Fibroblast of the aortic adventitia (primary cell): ENCODE measurements at places on chromosomes 16 and 17. TPM values are rescaled to one million over a fixed set of nuclear protein-coding genes. Genes with fewer than 3 reads are reported as not detected.

Gene NPIPA5
- total RNA-seq, result 0.54 TPM in 1 of 2 replicates, not detected in the other

Gene BEAN1
- 0.09 TPM in 1 of 2 replicates, not detected in the other for total RNA-seq

Gene CACNA1H
- 2.7 TPM in 1 of 2 replicates, not detected in the other for total RNA-seq

DNA sequence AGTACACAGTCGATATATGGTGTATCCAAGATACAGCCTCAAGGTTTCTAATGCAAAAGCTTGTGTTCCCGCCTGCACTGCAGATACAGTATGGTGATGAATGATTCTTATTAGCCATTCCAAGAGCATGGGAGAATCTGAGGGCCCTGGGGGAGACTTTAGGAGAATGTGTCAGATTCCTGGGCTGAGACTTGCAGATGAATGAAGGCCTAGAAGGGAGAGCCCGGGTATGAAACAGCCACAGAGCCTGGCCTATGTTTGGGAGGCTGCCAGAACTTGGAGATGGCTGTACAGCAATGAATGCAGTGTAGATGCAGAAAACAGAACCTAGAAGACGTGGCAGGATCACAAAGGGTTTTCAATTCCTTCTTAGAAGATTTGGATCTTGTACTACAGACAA is 510.7 kb downstream of the HAPSTR1 start:
- no peak for DNase-seq

GRCh38 chr16:75971334-75971733 is 245.0 kb upstream of the CPHXL start:
- no peak for DNase-seq

DNA sequence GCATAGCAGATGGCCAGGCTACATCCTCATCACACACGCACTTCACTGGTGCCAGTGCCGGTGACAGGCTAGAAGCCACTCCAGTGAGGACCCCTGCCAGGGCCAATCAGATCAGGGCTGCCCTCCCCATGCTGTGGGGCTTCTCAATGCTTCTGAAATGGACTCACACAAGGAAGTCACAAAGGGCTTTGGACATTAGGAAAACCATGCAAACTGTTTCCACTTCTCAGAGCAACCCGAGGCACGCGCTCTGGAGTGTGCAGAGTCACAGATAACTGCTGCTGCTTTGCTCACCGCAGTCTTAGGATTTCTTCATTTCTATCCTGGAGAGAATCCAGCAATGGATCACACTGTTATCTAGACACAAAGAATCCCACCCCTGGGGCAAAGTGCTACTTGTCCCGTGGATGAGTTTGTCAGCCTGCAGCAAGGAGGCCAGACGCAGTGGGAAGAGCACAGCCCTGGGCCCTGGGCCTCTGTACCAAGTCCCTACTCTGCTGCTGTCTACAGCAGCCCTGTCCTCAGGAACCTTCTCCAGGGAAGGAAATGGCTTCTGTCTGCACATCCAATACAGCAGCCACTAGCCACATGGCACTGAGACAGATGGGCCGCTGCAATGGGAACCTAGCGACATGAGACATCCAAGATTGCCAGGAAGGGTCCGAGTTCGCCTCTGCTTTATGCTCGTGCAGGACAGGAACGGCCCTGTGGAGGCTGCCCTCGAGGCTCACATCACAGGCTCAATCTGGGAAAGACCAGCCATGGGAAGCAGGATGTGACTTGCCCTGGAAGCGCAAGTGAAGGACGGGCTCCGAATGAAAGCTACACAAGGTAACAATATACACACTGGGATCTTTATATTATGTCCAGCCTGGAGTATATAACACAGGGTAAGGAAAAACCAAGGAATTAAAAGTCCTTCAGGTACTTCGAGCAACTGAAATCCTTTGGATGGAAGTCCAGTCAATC is 169.3 kb downstream of the ZFHX3 start:
- DNase-seq, result peak; percentile 60

DNA sequence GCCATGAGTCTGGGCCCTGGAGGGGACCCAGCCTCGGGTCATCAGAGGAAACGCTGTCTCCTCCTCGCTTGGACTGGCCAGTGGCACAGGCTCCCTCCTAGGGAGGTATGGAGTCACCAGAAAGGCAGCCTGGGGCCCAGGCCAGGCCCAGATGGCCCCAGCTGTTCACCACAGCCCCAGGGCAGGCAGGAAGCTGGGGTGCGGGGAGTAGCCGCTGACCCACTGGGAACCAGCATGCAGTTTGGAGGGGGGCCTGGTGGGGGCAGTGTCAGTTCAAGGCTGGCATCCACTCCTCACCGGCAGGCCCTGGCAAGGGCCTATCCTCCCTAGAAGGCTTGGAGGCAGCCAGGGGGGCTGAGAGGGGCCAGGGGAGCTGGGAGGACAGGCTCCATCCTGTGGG is 48.8 kb downstream of the SDK2 start:
- no peak for DNase-seq

DNA sequence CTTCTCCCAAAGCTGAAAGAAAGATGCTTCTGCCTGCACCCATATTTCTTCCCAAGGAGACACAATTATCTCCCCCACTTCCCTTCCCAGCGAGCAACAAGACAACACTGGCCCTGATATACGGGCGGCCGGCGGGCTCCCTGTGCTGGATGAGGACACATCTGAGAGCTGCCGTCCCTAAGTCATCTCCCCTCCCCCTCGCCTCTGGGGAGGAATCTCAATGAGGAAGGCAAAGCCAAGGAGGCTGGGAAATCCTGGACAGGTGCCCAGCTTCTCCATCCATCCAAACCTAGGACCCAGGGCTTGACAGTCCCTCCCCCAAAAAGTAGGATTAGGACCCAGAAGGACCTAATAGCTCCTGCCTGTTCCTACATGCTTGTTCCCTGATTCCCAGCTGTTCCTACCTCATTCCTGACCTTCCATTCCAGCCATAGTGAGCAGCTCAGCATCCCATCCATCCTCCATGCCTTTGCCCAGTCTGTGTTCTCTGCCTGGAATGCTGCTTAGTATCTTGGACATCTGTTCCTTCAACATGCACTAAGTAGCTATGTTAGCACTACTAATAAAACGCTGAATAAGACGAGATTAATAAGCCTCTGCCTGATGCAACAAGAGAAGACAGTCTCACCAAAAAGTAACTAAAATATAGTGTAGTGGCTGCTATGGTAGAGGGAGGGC is 167.9 kb downstream of the CCT6B start:
- no peak for DNase-seq

Gene SPHK1
- total RNA-seq, result 31.7 and 84.0 TPM in 2 replicates

Gene VASN
- total RNA-seq, result 130 and 136 TPM in 2 replicates

GRCh38 chr17:44854192-44854591 is 6.5 kb downstream of the HIGD1B start:
- DNase-seq, result no peak

- DNase-seq, result no peak
Observed at GRCh38 chr16:58940609-58941008, 206.5 kb upstream of the GOT2 start.

Gene ACSM2A
- not detected in 2 replicates for total RNA-seq

- peak; percentile 38 for DNase-seq
Observed at GRCh38 chr17:30819971-30820705, 4.4 kb downstream of the CRLF3 start.

Gene CDRT15L2
- not detected in 2 replicates for total RNA-seq

GRCh38 chr17:17435323-17435722 is 41.5 kb upstream of the MED9 start:
- DNase-seq, result peak; percentile 77

DNA sequence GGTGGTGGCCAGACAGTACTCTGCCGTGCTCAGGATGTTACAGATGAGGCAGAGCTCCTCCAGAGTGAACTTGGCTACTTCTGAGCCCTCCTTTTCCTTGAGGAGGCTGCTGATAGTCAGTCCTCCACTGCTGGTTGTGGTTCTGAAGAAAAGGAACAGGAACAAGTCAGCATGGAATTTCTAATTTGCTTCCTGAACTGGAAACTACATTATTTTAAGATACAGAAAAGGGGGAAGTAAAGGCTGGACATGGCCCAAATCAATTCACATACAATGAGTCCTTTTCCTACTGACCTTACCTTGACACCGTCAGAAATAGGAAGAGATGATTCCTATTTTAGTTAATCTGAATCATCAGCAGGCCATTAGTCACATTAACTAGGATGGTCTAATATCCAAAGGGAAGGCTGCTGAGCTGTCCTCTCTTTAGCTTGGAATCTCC is 154.2 kb downstream of the VPS53 start:
- peak; percentile 16 for DNase-seq

DNA sequence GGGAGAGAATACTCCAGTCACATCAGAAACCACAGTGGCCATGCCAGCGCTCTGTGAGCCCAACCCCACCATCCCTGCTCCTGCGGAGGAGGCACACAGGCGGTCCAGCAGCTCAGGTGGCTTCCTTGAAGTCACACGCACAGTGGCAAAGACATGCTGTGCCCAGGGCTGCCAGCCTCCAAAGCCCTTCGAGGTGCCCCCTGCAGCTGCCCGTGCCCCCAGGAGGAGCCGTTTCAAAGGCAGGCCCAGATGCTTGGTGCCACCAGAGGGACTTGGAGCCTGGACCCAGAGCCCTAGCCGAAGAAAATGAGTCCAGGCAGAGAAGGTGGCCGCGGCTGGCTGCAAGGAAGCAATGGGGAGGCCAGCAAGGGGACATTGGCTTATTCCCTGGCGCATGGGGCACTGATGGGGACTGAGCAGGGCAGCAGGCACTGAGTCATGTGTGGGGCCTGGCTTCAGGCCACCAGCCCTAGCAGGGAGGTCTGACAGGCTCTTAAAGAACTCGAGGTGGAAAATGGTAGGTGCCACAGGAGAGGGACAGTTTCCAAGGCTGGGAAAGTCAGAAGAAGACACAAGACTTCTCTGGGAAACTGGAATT is 17.2 kb upstream of the CACNG1 start:
- DNase-seq, result peak; percentile 2

Gene PSMD3
- total RNA-seq, result 41.9 and 73.5 TPM in 2 replicates

Gene ACOX1
- total RNA-seq, result 47.0 and 61.5 TPM in 2 replicates

GRCh38 chr16:29996766-29997250 is 767 bp downstream of the INO80E start:
- DNase-seq, result no peak

Gene MYH8
- not detected in 2 replicates for total RNA-seq

GRCh38 chr17:44122816-44123355 is 555 bp downstream of the HDAC5 start:
- no peak for DNase-seq

GRCh38 chr17:79852748-79853147 is 13.5 kb upstream of the CBX4 start:
- peak; percentile 69 for DNase-seq

DNA sequence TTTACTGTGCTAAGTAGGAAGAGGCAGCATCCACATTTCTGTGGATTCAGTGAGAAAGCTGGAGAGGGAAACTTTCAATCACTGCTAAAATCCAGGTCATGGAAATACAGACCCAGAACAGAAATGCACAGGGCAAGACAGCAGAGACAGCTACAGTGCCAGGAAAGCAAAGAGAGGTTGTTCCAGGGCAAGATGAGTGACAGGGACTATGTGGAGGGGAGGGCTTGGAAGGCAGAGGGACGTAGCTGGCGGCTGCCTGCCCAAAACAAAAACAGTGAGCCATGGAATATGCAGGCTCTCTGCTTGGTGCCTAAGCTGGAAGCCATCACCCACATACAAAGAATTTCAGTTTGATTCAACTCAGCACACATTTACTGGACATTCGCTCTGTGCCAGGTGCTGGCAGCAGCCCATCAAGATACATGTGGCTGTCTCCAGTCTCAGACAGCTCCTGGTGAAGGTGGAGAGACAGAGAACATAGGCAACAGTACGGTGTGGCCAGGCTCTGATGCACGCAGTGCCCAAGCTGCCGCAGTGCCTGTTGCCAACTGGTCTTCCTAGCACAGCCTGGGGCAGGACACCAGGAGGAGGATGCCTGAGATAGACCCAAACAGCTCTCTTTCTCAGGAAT is 88.7 kb downstream of the AIPL1 start:
- DNase-seq, result no peak

Gene ADORA2B
- total RNA-seq, result 0.90 and 19.3 TPM in 2 replicates

DNA sequence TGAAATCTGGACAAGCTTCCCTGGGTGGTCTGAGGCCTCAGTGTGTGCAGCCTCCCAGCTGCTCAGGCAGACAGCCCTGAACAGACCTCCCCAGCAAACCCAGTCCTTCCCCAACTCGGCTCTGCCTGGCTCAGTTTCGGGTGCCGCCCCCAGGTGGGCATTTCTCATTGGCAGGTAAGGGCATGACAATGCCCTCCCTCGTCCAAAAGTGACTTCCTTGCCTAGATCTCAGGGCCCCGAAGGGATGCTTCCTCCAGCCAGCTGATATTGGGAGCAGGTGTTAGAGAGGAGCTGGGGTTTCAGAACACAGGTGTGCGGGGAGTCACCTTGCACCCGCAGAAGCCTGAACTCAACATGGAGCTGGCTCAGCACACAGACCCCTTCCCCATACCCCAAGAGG is 3.8 kb upstream of the PPL start:
- no peak for DNase-seq

DNA sequence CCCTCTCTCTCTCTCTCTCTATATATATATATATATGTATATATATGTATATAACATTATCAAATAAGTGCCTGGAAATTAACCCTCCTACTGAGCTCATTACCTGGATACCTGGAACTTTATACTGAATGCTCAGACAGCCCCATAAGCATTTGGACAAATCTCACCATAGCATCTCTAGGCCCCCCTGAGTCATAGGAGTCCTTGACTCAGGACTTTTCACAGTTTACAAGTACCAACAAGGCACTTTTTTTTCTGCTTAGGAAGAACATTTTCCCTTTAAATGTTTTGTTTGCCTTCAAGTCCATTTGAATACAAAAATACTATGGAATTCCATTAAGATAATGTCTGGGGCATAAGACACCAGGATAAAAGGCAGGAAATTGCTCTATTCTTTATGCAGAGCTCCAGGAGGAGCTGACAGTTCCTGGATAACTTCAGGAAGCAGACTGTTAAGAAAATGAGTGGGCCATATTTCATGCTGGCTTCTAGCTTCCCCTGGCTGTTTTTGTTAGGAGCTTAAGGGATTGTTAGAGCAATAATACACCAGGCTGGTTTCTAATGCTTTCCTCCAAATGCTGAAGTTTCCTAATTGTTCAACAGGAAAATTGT is 171.7 kb upstream of the ASIC2 start:
- DNase-seq, result no peak

Gene SLFN12L
- total RNA-seq, result 0.18 TPM in 1 of 2 replicates, not detected in the other

DNA sequence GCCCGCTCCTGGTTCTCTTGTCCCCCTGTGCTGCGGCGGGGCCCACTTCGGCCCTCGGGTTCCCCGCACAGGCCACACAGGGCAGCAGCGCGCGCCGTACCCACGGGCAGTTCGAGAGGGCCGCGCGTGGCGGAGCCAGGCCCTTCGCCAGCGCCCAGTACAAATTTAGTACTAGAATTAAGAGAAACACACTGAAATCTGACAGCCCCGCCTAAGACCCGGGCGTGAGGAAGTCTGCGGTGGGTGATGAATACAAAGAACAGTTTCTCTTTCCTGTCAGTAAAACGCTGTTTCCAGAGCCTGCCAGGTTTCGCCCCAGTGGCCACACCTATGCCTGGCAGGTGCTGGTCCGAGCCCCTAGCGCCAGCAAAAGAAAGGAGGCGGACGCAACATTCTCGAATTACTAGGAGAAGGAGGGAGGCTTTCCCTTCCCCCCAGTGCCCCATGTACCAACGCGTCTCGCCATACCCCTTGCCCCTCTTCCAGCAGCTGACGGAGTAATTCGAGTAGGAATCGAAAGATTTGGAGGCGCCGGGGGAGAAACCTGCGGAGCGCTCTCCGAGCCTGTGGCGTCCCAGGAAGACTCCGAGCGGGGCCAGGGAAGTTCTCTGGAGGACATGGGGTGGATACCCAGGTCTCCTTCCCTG is 591 bp upstream of the SLFN5 start:
- peak; percentile 53 for DNase-seq

Gene TIMM22
- total RNA-seq, result 8.7 and 15.8 TPM in 2 replicates
